ENCODE measurements at places on chromosomes 12 and 14.

DNA sequence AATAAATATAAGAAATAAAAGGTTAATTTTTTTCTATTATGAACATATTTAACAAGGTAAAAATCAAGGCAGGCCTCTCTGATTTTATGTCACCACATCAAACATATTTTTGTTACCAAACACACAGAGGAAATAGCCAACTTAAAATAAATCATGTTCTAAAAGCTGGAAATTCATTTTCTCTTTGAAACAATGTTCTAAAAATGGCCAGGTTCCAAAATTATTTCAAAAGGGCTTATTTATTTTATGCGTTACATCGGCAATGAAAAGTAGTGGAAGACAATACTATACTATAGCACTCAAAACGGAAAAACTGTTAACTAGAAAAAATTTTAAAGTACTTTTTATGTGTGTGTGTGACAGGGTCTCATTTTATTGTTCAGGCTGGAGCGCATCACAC lies 24.0 kb upstream of the RASSF8 start:
- no peak for DNase-seq

GRCh38 chr14:36048667-36049066 lies 127.9 kb downstream of the PTCSC3 start:
- DNase-seq = no peak

GRCh38 chr12:32535288-32535999 lies 136.1 kb downstream of the FGD4 start:
- peak; percentile 29 for DNase-seq

GRCh38 chr12:3310271-3311026 lies 180.6 kb upstream of the PRMT8 start:
- no peak for DNase-seq

GRCh38 chr14:33967138-33967537 lies 16.3 kb upstream of the EGLN3 start:
- DNase-seq = no peak

- no peak for DNase-seq
Measured at GRCh38 chr12:65125975-65126374, 4.9 kb upstream of the WIF1 start.

DNA sequence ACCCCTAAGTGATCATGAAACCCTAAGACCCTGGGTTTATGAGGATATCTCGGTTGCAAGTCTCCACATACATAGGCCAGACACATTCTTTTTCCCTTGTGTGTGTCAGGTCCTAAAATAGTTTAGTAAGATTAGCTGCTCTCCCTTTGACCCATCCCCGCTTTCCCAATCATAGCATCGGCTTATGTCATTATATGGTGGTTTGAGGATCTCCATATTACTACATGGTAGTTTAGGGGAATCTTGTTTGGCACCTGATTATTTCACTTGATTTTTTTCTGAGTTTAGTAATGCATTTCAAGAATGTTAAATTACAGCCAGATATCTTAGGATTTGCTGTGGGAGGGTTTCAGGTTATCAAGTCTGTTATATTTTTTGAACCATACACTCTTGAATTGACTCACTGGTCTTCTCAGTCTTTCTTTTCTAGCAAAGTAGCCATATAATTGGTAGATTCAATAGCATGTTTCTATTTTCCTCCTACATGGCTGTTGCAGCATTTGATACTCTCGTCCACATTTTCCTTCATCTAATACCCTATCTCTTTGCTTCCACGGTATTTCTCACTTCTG lies 68.3 kb upstream of the TRHDE start:
- no peak for DNase-seq

- DNase-seq = no peak
Measured at GRCh38 chr12:117226505-117226904, 36.2 kb upstream of the FBXO21 start.

GRCh38 chr12:85821206-85821605 lies 15.0 kb downstream of the RASSF9 start:
- no peak for DNase-seq

DNA sequence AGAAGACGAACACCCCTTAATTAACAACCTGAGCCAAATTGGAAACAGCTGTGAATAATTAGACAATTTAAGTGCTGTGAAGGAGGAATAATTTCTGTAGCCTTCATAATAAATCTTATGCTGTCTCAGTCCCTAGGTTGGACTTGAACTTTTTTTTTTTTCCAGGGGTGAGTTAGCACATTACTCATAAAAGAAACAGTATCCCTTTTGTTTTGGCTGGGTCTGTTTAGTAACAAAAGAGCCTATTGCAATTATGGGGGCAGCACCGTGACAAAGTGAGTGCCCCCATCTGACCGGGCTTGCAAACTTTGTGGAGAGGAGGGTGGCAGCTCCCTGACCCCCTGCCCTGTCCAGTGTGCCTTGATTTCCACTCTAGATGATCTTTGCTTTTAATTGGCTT lies 167.4 kb downstream of the DICER1 start:
- DNase-seq = no peak

- no peak for DNase-seq
Measured at GRCh38 chr14:91100102-91100501, 13.8 kb upstream of the DGLUCY start.

- DNase-seq = no peak
Measured at GRCh38 chr12:105451211-105451610, 120.7 kb downstream of the C12orf75 start.

GRCh38 chr12:21881965-21882364 lies 59.3 kb downstream of the ABCC9 start:
- no peak for DNase-seq

GRCh38 chr12:96197503-96198272 lies 3.5 kb downstream of the ELK3 start:
- DNase-seq = no peak

Measured in PC-9 (cell line).